NCI-H1105 treated with DMSO at 0.1 percent for 48 hours (cell line): ENCODE measurements at places on chromosomes 3 and 15.
A peak's percentile ranks its signal among the peaks of the same experiment; 100 is the strongest.

- no peak for DNase-seq
Measured at GRCh38 chr3:131729643-131730017, 226.9 kb upstream of the MRPL3 start.

DNA sequence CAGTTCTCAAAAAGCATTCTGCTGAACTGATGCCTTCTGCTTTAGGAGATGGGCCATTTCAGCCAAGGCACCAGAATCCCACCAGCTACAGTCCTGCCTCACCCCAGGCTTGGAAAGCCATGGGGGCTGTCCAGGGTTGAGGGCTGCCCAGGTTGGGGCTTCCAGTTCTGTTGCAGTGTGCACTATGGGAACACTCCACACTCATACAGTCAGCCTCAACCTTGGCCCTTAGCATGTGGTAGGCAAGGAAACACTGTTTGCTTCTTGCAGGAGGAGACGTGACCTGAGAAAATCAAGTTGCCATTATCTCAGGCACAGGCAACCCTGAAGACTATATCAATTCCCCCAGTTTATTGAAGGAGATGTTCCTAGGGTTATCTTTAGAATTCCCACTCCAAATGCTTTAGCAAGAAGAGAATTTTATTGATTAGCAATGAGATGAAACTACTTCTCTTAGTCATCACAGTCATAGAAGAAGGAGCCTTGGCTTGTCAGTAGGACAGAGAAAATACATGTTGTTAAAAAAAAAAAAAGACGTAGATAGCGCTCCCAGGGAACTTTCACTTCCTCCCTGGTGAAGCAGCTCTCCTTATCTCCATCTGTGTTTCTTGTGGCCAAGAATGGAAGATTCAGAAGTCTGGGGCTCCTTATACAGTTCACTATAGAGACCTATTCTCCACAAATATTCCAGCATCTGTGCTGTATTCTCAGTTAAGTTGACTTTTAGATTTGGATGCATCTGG, 38.3 kb upstream of the IL12A start:
- no peak for DNase-seq

DNA sequence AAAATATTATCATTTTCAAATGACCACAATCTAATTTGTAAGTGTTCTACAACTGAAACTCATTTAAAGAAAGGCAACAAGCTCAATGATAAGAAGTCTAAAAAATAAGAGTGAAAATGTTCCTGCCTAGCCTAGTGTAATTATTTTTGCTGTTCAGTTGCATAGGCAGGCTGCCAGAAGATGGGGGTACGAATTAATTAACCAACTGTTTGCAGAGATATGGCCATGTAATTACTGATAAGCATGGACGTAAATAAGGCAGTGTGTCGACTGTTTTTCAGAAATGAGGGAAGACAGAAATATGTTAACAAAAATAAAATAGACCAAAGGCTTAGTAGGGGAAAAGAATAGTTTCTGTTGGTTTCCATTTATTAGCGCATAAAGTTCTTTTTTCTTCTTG, 24.7 kb upstream of the SCAANT1 start:
- peak; percentile 64 for DNase-seq

GRCh38 chr3:181302960-181303359, 313.4 kb upstream of the DNAJC19 start:
- peak; percentile 92 for DNase-seq

DNA sequence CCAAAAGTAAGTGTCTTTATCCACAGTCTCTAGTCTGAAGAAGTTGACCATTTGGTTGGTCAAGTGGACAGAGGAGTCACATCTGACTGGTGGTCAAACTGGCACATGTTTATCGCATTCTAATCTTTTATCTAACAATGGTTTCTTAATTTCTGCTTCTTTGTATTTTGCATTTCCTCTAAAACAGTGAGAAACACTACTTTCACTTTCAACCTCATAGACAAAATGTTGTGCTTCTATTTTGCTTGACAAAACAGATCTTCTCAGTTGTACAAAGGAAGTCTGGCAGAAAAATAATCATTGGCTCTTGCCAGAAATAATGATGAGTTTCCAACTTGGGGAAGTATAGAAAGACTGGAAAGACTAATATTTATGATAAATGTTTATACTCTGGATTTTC, 103.9 kb downstream of the MME start:
- no peak for DNase-seq

- no peak for DNase-seq
Measured at GRCh38 chr3:62843508-62843907, 31.7 kb downstream of the CADPS start.

- DNase-seq, result no peak
Measured at GRCh38 chr15:70027518-70027917, 70.2 kb downstream of the TLE3 start.

DNA sequence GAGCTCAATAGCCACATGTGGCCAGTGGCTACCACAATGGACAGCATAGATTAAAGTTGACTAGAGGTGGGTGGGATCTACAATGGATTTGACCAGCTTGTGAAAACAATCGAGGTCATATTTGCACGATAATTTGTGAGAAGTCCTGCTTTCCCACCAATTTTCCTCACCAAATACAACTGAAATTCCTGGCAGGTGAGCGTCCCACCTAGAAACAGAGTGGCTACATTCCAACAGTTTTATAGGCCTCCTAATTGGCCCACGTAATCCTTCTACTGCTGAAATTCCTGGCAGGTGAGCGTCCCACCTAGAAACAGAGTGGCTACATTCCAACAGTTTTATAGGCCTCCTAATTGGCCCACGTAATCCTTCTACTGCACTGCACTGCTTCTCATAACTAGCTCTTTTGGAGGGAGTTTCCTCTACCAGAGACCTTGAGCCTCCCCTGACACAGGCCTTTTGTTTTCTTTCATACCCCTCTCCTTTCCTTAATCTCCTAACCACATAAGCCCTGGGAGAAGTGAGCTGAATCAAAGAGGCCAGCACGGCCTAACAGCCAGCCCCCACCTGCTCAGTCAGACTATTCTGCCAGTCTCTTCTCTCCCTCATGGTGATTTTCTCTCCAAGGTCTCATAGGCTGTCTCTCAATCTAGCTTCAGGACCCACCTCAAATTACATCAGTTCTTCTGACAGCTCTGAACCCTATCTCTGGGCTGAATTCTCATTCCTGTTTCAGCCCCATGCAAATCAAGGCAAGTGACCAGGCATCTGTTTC, 80.2 kb downstream of the BFSP2 start:
- DNase-seq, result no peak

DNA sequence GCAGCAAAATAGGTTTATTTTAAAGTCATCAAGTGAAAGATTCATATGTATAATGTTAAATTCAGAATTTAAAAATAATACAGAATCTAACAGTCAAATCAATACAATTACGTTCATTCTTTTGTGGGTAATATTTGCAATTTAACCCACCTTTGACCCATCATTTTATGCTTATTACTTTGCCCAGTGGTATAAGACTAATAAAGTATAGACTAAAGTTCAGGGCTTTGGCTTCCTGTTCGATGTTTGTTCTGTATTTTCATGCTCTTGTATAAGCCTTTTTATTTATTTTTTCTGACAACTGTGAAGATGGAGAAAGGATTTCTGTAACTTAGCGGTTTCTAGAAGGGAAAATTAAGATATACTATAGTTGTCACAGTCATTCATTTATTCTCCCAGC, 44.3 kb upstream of the EIF3J start:
- DNase-seq, result no peak

DNA sequence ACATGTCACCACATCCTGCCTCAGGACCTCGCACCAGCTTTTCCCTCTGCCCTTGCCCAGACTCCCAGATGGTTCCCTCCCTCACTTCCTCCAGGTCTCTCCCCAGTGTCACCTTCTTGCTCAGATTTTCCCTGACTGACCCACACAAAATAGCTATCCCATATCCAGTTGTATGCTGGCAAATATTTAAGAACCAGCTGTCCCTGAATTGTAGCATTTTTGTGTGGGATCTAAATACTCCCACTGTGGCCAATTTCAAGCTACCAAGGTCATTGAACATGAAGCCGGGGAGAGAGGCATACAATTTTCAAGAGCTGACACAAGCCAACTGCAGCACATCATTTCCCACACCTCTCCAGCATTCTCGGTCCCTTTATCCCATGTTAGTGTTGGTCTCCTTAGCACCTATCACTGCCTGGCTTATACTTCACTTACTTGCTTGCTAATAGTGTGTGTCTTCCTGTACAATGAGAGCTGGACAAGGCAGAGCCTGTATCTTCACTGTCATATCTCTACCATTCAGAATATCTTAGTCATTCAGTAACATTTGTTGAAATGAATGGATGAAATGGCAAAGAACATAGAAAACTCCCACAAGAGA, 101.3 kb upstream of the CTNNB1 start:
- no peak for DNase-seq

DNA sequence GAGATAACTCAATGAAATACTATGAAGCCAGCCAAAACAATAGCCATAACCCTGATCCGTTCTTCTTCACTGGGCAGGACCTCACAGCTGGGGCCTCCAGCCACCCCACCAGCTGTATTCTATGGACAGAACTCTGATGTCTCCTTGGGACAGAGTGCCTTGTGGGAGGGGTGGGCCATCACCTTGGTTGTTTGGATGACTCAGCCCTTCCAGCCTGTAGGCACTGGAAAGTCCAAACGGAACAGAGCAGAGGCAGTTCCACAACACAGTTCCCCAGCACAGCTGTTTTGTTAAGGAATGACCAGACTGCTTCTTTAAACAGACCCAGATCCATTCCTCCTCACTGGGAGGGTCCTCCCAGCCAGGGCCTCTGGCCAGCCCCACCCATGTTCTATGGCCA, 31.9 kb upstream of the ZBED2 start:
- DNase-seq, result no peak

- DNase-seq, result peak; percentile 64
Measured at GRCh38 chr3:196631682-196632045, 7.8 kb upstream of the NRROS start.

DNA sequence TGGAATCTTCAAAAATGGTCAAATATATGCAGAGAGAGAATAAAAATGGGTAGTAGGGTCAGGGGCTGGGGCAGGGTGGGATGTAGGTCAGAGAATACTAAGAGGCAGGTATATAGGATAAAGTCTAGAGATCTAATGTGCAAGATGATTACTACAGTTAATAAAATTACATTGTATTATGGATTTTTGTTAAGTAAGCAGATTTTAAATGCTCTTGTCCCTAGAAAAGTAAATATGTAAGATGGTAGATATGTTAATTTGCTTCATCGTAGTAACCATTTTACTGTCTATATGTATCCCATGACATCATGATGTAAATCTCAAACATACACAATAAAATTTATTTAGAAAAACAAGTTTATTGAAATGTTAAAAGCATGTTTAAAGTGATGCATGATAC, 1051.4 kb downstream of the AGBL1 start:
- no peak for DNase-seq

DNA sequence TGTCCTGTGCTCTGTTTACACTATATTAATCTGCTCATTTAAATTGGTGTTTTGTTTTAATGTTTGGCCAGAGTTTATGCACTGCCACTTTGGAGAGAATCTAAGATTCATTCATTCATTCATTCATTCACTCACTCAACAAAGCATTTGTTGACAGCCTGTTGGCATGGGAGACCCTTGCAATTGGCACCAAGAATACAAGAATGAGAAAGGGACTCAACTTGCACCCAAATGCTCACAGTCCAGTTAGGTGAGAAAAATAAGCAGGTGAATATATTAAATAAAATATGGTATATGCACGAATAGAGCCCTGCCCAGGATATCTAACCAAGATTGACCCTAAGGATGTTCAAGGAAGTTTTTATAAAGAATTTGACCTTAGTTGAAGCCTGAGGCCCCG, 80.4 kb downstream of the TGFBR2 start:
- no peak for DNase-seq

GRCh38 chr3:191350396-191351090, 20.2 kb upstream of the UTS2B start:
- no peak for DNase-seq

- peak; percentile 8 for DNase-seq
Measured at GRCh38 chr3:147574621-147575020, 165.5 kb downstream of the ZIC1 start.

- no peak for DNase-seq
Measured at GRCh38 chr3:139458348-139458747, 18.0 kb downstream of the RBP2 start.

DNA sequence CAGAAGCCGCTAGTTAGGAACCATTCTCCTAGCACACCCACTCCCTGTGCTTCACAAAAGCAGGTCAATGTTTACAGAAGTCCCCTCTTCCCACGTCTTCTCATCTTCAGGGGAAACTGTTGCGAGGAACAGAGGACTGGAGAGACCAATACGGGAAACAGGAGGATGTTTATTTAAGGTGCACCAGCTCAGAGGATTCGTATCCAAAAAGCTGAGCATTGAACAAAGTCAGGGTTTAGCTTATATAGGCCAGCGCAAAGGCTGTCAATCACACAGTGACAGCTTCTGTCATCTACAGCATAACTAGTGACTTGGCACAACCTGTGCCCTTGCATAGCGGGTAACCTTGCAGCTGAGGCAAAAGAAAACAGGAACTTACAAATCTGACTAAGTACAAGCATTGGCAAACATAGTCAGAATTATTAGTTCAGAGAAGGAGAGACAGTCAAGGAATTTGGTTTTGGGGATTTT, 61.3 kb downstream of the ZDHHC19 start:
- DNase-seq, result no peak

- no peak for DNase-seq
Measured at GRCh38 chr3:119627461-119627860, 29.8 kb downstream of the PLA1A start.

- no peak for DNase-seq
Measured at GRCh38 chr3:149619136-149619535, 38.7 kb downstream of the WWTR1 start.

GRCh38 chr3:58754074-58754473, 87.5 kb upstream of the FAM3D start:
- DNase-seq, result no peak

GRCh38 chr3:184168363-184169120, 6.1 kb upstream of the AP2M1 start:
- no peak for DNase-seq

- DNase-seq, result no peak
Measured at GRCh38 chr3:106114848-106115247, 246.0 kb upstream of the CBLB start.
